Osteocyte (in vitro differentiated cells): ENCODE measurements at places on chromosomes 4 and X. TPM values are rescaled to one million over a fixed set of nuclear protein-coding genes. Genes with fewer than 3 reads are reported as not detected.

- no peak for DNase-seq
These were observed 120.7 kb downstream of the NKX6-1 start for GRCh38 chr4:84378356-84378755.

GRCh38 chr4:143016171-143016570, 168.5 kb upstream of the USP38 start:
- DNase-seq, result no peak

Gene MAGEB3
- total RNA-seq, result not detected in 2 replicates

Gene STK26
- total RNA-seq, result 13.9 and 14.2 TPM in 2 replicates

Gene CDX4
- total RNA-seq, result not detected in 2 replicates
